ENCODE measurements at places on chromosomes 3 and 15. TPM values are rescaled to one million over a fixed set of nuclear protein-coding genes. Genes with fewer than 3 reads are reported as not detected.

GRCh38 chr15:89766357-89767311 lies 9.5 kb upstream of the MESP2 start:
- no peak for DNase-seq

DNA sequence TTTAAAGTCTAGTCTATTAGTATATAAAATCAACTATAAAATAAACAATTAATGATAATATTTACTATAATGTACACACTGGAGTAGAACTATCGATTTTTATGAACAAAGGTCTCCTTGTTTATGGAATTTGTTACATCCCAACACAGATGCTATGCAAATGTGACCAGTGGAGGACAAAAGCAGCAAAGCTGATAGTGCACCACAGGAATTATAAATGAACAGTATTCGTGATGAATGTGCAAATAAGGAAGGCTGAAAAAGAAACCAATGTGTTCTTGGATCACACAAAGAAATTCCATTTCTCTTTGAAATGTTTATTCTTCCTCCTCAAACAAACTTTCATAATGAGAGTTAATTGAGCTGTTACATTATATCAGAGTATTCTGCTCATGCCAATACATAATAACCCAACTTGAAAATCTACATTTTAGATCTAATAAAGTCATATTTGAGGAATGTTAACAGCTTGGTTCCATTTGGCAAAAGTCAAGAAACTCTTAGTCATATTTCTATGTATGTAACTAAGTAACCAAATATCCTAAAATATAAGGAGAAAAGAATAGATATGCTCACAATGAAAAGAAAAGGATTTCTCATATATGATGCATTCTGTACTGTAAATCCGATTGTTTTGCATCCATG lies 79.3 kb downstream of the NEK10 start:
- no peak for DNase-seq

DNA sequence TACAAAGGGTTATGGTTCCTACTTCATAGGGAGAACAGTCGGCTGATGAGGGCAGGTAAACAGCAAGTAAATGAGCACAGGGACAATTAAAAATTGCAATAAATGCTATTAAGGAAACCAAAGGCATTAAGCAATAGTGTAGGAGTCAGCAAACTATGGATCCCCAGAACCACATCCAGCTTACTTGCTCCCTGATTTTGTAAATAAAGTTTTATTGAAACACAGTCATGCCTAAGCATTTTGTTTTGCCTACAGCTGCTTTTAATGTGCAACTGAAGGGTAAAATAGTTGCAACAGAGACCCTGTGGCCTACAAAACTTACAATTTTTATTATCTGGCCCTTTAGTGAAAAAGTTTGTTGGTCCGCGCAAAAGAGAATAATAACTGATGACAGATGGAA lies 351.2 kb upstream of the NR2F2 start:
- no peak for DNase-seq

DNA sequence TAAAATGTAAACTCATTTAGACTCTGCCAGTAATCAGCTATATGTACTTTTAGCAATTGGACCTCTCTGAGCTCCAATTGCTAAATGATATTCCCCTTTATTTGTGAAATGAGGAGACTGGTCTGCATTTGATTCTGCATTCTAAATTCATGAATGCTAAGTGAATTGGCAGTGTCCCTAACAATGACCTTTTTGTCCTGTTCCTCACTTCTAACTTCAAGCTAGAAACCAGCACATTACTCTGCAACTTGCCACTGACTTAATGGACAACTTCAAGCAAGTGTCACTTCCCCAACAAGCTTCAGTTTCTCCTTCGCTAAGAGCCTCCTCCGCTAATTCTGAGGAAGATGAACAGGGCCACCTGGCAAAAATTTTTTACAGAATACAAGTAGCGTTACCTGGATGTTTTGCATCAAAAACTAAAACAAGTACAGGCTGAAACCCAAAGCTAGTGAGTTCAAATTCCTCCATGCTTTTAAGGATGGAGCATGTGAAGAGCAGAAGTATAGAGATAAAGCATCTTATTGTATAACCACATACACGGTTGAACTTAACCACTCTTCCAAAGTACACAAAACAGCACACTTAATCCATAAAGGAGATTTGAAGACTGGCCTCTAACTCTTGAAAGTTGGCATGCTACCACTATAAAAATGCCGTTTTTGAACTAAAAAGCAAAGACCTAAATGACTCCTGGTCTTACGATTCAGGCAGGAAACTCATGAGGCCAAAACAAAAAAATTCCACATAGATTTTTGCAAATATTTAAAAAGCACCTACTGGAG lies 207.6 kb downstream of the MAGI1 start:
- DNase-seq, result no peak

DNA sequence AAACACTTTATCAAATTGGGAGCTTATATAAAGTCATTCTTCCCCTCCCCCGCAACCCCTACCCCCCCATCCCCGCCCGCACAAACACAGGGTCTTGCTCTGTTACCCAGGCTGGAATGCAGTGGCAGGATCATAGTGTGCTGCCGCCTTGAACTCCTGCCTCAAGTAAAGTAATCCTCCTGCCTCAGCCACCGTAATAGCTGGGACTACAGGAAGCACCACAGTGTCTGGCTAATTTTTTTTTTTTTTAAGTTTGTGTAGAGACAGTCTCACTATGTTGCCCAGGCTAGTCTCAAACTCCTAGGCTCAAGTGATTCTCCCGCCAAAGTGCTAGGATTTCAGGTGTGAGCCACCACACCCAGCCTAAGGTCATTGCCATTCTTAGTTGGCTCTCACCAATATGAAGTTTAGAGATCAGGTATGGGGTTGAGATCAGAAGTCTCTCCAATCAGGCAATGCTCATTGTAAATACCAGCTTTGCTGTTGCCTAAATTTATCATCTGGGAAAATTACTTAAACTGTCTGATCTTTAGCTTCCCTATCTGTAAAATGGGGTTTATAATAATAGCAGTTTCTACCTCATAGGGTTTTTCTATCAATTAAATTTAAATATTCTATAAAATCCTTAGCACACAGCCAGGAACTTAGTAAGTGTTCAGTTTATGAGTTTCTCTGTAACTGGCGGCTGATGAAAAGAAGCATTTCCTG lies 60.3 kb downstream of the TGFBR2 start:
- no peak for DNase-seq

GRCh38 chr15:73081321-73081958 lies 29.2 kb downstream of the NEO1 start:
- DNase-seq, result peak; percentile 34

DNA sequence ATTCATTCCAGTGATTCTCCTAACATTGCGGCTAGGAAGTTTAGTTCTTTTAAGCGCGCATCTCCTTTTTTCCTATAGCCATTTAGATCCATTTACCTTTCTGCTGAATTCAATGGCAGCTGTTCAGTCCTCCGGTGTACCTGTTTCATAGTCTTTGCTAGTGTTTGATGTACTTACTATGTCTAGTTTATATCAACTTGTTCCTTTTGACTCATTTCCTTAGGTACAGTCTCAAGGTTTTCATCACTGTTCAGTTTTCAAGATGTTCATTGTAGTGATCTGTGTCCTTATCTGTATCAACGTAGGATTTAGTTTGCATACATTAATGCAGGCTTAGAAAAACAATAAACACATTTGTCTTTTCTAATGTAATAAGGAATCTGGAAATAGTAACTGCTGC lies 59.0 kb upstream of the MBNL1 start:
- no peak for DNase-seq

DNA sequence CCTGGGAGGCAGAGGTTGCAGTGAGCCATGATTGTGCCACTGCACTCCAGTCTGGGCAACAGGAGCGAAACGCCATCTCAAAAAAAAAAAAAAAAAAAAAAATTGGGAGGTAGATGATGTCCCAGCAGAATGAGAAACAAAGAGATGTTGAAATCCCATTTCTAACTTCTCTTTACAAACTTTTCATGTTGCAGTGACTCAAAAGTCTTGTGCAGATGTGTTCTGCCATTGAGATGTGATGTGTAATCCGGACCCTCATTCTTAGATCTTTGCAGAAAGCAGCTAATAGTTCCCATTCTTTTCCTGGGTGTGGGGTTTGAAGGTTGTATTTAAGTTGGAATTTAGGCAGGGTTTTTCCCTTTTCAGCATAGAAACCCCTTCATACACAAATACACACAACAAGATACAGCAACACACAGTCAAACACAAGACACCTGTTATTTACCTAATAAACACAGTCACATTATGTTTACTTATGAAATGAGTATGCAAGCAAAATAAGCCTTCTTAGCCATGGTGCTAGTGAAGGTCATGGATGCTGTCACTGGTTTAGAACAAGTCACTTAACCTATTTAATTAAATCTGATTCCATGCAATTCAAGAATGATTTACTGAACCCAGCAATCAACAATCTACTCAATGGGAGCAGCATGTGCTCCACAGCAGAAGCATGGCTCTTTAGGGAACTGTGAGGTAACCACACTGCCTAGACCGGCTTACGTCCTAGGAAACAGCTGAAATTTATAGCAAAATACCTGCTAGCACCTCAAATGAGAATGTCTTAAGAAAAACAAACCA lies 14.9 kb downstream of the SIAH2 start:
- no peak for DNase-seq

- DNase-seq, result no peak
Observed at GRCh38 chr3:182948305-182948704, 32.0 kb downstream of the DCUN1D1 start.

The ETV5 gene
- total RNA-seq, result 2.0 TPM

The ZPLD1 gene
- not detected for total RNA-seq

The RAB6B gene
- total RNA-seq, result 6.0 TPM

The RPL39L gene
- total RNA-seq, result 14.7 TPM

The GPR160 gene
- total RNA-seq, result 8.6 TPM

The CMC1 gene
- total RNA-seq, result 5.5 TPM

The PLSCR2 gene
- not detected for total RNA-seq

The IL12A gene
- total RNA-seq, result not detected

The EEFSEC gene
- 2.9 TPM for total RNA-seq

The NUP210 gene
- 6.7 TPM for total RNA-seq
